OCI-LY7 (cell line): ENCODE measurements at places on chromosomes 2 and 18. TPM values are rescaled to one million over a fixed set of nuclear protein-coding genes. Genes with fewer than 3 reads are reported as not detected.

GRCh38 chr2:11850082-11850481 lies 103.7 kb downstream of the LPIN1 start:
- DNase-seq: no peak

- no peak for DNase-seq
Measured at GRCh38 chr2:56671973-56672569, 488.3 kb downstream of the CCDC85A start.

GRCh38 chr18:69980509-69980908 lies 32.8 kb upstream of the CD226 start:
- no peak for DNase-seq

Gene MYCN
- total RNA-seq: not detected in 2 replicates

Gene CGREF1
- not detected in 2 replicates for total RNA-seq

GRCh38 chr2:130342020-130342532 lies 621 bp upstream of the IMP4 start:
- DNase-seq: peak; percentile 92

DNA sequence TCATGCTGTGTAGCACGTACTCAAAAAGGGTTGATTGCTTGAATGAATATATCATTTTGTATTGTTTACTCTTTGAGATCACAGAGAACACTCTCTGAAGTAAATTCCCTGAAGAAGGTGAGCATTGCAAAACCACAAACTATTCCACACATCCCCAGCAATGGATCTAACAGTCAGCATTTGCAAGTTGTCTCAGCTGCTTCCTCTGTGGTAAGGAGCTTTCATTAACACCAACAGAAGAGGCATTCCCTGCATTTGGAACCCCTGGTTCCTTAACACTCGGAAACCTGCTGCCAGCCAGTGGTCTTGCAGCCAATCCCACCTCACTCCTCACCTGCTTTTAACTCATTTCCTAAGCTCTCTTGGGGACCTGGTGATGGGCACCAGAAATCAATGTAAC lies 108.4 kb downstream of the IRS1 start:
- no peak for DNase-seq

Gene MAB21L4
- total RNA-seq: not detected in 2 replicates

Gene SERPINB12
- total RNA-seq: not detected in 2 replicates

DNA sequence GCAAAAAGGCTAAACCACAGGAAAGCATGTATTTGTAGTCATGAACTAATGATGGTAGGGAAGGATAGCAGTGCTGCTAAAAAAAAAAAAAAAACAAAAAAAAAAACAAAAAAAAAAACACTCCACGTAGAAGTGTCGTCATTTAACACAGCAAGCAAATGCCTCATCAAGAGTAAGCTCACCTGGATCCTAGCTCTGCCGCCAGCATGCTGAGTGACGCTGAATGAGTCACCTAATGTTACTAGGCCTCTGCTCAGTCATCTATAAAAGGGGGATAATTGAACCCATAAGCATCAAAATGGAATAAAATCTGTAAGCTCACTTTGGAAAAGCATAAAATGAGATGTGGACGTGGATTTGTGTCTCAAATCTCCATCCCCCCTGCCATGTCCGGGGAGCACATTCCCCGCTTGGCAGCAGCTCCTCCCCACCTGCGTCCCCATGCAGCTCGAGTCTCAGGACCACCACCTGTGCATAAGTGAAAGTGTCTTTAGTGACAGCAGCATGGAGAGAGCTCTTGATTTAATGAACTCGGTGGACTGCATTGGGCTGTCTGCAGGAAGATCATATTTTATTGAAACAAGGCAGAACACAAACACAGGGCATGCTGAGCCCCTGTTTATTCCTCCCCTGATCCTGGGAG lies 427.5 kb downstream of the LRATD1 start:
- DNase-seq: no peak

- DNase-seq: no peak
Measured at GRCh38 chr18:65239787-65240186, 511.0 kb upstream of the CDH7 start.

DNA sequence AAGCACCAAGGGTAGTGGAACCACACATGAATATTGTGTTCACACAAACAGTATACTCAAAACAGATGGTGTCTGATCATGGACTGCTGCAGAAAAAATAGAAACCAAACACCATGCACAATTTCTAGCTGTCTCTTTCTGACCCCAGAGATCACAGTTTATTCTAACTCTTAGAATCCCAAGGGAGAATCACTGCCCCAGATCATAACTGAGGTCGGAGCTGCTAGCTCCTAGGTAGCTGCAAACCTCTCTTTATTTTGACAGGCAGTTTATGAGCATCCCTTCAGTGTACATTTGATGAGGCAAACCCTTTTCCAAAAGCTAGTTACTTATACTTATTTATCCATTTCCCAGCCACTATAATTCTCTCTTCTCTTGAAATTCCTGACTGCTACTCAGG lies 439.1 kb upstream of the HNMT start:
- DNase-seq: no peak

Gene FAM124B
- not detected in 2 replicates for total RNA-seq

DNA sequence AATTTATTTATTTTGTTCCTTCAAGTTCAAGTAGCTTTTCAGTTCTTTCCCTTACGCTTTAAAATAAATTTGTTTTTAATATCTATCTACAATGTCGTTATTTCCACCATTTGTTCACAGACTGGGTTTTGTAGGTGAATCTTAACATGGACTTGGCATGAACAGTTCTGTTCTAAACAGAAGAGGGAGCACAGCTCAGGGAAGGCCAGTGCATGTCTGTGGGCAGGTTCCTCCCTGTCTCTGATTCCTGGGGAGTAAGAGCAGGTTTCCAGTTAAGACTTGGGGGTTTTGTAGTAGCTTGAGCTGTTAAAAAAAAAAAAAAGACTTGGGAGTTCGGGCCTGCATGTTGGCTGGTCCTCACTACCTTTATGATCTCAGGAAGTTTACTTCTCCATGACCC lies 11.1 kb downstream of the TTL start:
- DNase-seq: no peak

Gene FNDC4
- total RNA-seq: not detected in 2 replicates

DNA sequence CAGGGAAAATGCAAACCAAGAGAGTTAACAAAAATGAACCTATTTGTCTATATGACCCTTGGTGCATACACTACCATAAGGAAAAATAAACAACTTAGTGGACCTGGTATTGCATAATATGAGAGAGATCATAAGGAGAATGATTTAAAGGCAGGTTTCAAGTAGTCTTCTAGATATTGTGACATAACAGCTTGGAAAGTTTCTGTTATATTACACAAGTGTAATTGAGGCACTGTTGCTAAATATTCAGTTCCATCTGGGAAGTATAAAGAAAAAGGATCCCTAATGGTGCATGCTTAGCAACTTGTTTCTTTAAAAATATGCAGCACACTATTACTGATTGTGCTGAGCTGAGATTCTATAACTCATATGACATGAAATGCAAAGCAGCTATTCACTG lies 252.2 kb upstream of the SPHKAP start:
- DNase-seq: no peak

DNA sequence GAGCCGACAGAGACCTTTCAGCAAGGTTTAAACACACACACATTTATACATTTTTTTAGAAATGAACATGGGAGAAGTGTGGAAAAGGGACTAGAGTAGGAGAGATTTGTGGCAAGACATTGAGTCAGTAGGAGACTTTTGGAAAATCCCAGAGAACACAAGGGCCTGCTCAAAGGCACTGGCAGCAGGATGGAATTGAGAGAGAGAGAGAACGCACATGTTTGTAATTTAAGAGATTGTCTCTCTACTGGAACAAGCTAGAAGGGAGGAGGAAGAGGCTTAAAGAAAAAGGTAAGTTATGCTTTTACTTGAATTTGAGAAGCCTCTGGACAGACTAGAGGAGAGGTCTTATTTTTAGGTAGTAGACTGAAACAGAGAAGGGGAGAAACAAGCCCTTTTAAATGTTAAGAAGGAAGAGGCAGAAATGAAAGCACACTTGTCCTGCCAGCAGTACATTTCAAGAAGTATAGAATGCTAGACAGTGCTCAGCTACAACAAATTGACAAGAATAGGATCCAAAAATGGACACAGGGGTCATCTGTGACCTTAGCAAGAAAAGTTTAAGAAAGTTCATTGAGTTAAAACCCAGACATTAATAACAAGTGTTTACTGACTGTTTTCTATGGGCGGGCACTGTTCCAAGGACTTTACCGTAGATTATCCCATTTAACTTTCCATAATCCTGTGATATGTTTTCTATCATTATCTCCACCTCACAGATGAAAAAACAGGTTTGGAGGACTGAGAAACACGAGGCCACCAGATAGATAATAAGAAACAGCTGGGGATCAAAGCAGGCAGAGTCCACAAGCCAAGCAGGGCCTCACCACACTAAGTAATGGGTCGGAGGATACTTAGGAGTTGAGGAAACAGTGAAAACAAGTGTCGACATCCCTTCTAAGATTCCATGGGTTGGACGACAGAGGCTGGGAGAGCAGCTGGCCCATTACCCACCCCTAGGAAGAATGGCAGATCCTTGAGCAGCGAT lies 306.5 kb upstream of the NRP2 start:
- no peak for DNase-seq

Gene TRIM54
- 13.6 and 18.8 TPM in 2 replicates for total RNA-seq

DNA sequence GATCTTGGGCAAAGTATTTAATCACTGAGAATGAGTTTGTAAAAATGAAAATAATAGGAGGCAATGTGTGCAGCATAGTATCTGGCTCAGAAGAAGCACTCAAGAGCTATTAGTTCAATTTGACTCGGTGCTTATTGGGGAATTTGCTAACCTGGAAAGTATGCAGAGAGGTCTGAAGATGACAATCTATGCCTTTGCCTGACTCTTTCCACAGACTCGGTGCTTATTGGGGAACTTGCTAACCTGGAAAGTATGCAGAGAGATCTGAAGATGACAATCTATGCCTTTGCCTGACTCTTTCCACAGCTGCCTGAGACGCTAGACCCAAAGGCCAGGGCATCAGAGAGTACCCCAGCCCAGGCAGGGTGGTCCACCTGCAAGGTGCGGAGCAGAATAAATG lies 12.2 kb upstream of the SH3BP4 start:
- no peak for DNase-seq

GRCh38 chr2:74374509-74375205 lies 5.5 kb downstream of the DCTN1 start:
- DNase-seq: no peak

- no peak for DNase-seq
Measured at GRCh38 chr18:24602201-24602600, 141.8 kb downstream of the HRH4 start.

Gene CNNM4
- 5.9 and 6.4 TPM in 2 replicates for total RNA-seq

DNA sequence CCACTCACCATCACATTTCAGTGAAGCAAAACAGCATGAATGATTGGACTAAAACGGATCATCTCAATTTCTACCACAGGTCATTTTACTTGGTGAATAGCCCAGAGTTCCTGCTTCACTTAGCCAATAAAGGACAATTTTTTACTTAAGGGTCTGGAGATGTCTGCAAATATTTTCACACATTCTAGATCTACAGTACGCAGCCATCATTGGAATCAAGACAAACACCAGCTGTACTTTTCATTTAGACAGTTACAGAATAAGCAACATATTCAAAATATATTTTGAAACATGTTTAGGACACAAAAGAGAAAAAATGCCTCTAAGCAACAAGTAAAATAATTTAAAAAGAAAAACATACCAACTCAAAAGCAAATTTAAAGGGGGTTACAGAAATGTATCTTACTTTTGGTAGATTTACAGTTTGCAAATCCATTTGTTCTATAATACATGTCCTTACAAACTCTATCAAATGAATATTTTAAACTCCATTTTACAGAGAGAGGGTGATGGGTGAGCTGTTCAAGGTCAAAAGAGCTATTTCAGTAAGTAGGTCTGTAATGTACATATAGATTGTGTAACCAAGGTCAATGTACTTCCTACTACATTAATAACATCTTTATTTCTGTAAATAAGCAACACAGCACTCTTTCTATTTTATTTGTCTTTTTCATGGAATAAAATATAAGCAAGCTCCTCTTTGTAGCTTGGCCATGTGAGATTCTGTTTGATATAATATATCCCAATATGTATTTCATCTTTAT lies 13.4 kb downstream of the PPP1R1C start:
- no peak for DNase-seq

DNA sequence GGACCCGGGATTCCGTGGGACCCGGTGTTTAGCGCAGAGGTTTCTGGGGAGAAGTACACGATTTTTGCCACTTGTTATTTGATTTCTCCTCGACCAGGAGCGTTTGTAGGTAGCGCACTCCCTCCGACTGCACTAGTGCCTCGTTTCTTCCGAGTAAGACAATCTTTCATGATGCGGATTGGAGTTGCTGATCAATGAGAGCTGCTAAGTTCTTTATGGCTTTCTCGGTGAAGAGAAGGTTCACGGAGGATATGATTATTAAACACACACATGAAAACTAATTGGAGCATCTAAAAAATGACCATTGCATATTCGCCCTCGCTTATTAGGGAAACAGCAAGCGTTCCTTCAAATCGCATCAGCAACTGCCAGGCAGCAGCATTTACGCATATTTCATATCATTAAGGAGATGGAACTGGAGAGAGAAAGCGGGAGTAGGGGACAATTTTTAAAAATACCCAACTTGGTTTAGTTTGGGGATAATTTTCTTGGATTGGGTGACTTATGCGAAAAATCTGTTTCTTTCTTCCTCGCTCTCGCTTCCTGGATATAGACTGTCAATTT lies 616 bp downstream of the EML6 start:
- DNase-seq: peak; percentile 72

DNA sequence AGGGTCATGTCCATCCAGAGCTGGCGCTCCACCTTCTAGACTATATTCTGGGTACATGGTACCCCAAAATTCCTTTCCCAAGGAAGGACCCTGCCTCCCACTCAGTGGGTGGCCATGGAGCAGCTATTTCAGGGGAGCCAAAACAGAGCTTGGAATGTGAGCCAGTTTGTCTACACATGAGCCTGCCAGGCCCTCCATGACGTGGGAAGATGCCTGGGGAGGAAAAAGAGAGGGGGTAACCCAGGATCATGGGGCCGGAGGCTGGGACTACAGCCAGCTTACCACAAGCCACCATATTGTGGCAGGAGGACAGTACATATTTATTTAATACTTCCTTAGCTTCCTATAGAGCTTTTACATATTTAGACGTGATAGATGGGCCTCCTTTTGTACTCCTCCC lies 414.7 kb upstream of the TNP1 start:
- DNase-seq: no peak

Gene TMEM200C
- total RNA-seq: not detected in 2 replicates

Gene SERPINB4
- total RNA-seq: not detected in 2 replicates

- DNase-seq: no peak
Measured at GRCh38 chr2:63846487-63846886, 4.8 kb downstream of the UGP2 start.
